Naive thymus-derived CD4-positive, alpha-beta T cell (primary cell): ENCODE measurements at places on chromosomes 2 and 18.

DNA sequence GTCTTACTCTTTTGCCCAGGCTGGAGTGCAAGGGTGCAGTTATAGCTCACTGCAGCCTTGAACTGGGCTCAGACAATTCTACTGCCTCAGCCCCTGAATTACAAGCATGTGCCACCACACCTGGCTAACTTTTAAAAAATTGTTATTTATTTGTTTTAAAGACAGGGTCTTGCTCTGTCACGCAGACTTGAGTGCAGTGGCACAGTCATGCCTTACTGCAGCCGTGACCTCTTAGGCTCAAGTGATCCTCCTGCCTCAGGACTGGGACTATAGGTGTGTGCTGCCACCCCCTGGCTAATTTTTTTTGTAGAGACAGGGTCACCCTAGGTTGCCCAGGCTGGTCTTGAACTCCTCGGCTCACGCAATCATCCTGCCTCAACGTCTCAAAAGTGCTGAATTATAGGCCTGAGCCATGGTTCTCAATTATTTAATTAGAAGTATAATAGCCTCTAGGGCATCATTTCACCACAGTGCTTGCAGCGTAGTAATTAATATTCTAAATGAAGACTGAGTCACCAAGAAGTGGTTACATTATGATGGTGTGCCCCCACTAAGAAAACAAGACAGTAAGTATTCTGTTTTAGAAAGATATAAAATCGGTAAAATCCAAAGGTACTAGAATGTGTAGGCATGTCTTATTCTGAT is 69.6 kb downstream of the EML4 start:
- DNase-seq: no peak
- H3K27me3 ChIP-seq: no peaks in the 10 kb centered on the region
- H3K4me1 ChIP-seq: peaks cover 32% of the 10 kb centered on the region
- no peak overlapping the region for H3K27ac ChIP-seq
- no peaks in the 10 kb centered on the region for H3K36me3 ChIP-seq
- H3K4me3 ChIP-seq: no peak overlapping the region

DNA sequence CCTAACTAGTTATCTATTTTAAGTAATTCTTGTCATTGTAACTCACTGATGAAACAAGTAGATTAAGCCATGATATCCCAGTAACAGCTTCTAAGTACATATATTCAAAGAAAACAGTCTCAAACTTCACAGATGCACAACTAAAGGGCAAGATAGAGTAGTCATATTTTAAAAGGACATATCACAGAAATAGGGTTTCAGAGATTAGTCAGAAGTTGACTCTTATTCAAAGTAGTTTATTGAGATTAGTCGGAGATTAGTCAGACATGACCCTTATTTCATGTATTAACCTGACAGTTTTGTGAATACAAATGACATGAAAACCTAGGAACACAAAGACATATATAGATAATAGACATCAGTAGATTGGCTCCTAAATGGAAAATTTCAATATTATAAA is 15.9 kb upstream of the CHAC2 start:
- no peaks in the 10 kb centered on the region for H3K4me1 ChIP-seq
- no peak overlapping the region for H3K4me3 ChIP-seq
- H3K27me3 ChIP-seq: no peaks in the 10 kb centered on the region
- no peak for DNase-seq
- no peaks in the 10 kb centered on the region for H3K36me3 ChIP-seq
- no peak overlapping the region for H3K27ac ChIP-seq

DNA sequence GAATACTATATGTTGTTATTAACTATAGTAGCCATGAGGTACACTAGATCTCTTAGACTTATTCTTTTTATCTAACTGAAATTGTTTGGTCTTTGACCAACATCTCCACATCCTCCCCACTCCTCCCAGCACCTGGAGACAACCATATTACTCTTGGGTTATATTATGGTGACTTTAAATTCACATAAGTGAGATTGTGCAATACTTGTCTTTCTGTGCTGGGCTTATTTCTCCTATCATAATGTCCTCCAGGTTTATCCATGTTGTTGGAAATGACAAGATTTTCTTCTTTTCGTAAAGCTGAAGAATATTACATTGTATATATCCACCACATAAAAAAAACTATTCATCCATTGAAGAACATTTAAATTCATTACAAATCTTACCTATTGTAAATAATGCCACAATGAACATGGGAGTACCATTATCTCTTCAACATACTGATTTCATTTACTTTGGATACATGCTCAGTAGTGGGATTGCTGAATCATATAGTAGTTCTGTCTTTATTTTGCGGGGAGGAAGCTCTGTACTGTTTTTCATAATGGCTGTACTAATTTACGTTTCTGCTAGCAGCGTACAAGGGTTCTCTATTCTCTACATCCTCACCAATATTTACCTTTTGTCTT is 159.2 kb upstream of the SCN7A start:
- no peak overlapping the region for H3K27ac ChIP-seq
- H3K36me3 ChIP-seq: no peaks in the 10 kb centered on the region
- no peaks in the 10 kb centered on the region for H3K4me1 ChIP-seq
- H3K27me3 ChIP-seq: no peaks in the 10 kb centered on the region
- H3K4me3 ChIP-seq: no peak overlapping the region
- DNase-seq: no peak

- no peak for DNase-seq
- no peaks in the 10 kb centered on the region for H3K27me3 ChIP-seq
- no peaks in the 10 kb centered on the region for H3K36me3 ChIP-seq
- no peak overlapping the region for H3K4me3 ChIP-seq
- no peaks in the 10 kb centered on the region for H3K4me1 ChIP-seq
Measured at GRCh38 chr2:22485486-22485885, 899.5 kb upstream of the KLHL29 start.

GRCh38 chr2:215635788-215636139 is 199.9 kb upstream of the FN1 start:
- H3K4me3 ChIP-seq: no peak overlapping the region
- H3K27ac ChIP-seq: no peak overlapping the region
- no peaks in the 10 kb centered on the region for H3K4me1 ChIP-seq

- H3K27ac ChIP-seq: no peak overlapping the region
- H3K4me3 ChIP-seq: no peak overlapping the region
Measured at GRCh38 chr2:213238753-213239495, 45.3 kb upstream of the SPAG16 start.

GRCh38 chr2:205712508-205712907 is 30.2 kb downstream of the NRP2 start:
- DNase-seq: no peak
- no peaks in the 10 kb centered on the region for H3K27me3 ChIP-seq
- H3K4me1 ChIP-seq: no peaks in the 10 kb centered on the region
- no peaks in the 10 kb centered on the region for H3K36me3 ChIP-seq

DNA sequence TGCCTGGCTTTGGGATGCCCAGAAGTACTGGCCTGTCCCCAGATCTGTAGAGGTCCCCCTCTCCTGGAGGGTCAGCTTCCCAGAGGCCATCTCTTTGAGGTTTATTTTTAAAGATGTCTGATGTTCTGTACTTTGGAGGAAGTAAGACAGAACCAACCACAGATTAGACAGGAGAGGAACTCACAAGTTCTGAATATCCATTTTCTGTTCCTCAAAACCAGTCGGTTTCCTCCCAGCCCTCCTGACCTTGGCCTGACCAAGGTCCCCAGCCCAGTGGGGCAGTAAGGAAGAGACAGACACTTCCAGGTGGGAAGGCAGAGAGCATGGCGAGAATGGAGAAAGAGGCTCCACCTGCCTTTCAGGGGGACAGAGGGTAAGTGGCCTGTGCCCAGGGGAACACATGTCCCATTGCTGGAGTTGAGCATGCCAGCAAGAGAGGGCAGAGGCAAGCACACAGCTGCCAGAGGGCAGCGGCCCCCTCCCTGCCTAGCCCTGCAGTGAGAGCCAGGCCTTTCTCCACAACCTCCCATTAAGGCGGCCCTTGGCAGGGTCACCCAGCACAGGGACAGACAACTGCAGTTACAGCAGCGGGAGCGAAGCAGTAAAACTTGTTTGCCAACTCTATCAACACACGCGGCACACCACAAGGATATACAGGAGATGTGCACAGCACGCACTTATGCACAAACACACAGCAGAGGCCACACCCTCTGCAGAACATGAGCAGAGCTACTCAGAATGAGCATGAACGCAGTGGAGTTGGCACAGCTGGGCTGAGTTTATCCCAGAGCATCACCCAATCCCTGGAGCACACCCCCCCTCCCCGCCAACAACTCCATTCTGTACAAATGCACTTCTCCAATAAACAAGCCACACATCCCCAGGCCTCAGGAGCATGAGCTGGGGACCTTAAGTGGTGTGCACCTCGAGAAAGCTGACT is 18.5 kb upstream of the SEMA4C start:
- no peaks in the 10 kb centered on the region for H3K27me3 ChIP-seq
- DNase-seq: no peak
- no peaks in the 10 kb centered on the region for H3K36me3 ChIP-seq
- no peak overlapping the region for H3K4me3 ChIP-seq
- peaks cover 14% of the 10 kb centered on the region for H3K4me1 ChIP-seq

- H3K4me1 ChIP-seq: no peaks in the 10 kb centered on the region
- H3K27ac ChIP-seq: no peak overlapping the region
- DNase-seq: no peak
- H3K27me3 ChIP-seq: no peaks in the 10 kb centered on the region
- no peaks in the 10 kb centered on the region for H3K36me3 ChIP-seq
- no peak overlapping the region for H3K4me3 ChIP-seq
Measured at GRCh38 chr18:34707670-34708069, 2.4 kb upstream of the DTNA start.

DNA sequence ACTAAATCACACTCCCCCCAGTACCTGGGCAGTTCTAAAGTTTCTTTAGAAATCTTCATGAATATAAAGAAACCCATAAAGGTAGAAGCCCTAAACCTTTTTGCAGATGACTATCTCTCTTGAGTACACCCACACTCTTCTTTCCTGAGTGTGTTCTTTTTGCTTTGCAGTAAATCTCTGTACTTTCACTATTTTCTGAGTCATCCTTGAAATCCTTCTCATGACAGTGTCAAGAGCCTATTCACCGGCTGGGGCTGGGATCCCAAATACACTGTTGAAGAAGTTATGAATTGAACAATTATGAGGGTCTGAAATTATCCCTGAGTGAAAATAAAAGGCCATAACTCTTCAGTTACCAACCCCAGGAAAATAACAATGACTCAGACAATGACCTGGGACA is 133.9 kb upstream of the CCDC195 start:
- no peak for DNase-seq
- H3K27me3 ChIP-seq: no peaks in the 10 kb centered on the region
- peaks cover 89% of the 10 kb centered on the region for H3K36me3 ChIP-seq
